ENCODE measurements at places on chromosomes 1 and 21.

DNA sequence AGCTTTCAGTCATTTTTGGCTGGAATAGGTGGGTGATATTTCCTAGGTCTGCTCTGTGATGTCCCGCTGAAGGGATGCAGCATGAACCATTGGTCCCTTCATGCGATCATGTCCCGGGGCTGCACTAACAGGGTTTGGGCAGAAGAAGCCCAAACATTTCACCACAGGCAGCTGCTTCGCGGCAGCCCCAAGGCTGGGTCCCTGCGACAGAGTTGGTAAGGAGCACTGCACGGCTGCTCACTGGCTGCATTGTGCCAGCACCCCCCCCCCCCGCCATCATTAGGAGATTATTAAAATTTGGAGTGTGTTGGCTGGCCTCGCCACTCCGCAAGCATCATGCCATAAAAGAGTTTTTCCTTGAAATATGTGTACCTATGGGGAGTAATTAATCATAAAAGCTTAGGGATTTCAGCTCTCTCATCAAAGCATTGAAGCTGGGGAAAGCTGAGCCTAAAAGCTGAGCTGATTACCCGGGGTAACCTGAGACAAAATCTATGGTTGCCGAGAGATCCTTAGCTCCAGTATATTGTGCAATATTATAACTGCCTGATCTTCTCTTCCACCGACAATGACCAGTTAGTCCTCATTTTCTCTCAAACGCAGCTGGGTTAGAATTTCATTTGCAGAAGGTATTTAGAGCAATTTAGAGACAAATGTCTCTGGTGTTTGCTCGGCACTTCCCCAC, 62.5 kb downstream of the PEX14 start:
- DNase-seq, result no peak

DNA sequence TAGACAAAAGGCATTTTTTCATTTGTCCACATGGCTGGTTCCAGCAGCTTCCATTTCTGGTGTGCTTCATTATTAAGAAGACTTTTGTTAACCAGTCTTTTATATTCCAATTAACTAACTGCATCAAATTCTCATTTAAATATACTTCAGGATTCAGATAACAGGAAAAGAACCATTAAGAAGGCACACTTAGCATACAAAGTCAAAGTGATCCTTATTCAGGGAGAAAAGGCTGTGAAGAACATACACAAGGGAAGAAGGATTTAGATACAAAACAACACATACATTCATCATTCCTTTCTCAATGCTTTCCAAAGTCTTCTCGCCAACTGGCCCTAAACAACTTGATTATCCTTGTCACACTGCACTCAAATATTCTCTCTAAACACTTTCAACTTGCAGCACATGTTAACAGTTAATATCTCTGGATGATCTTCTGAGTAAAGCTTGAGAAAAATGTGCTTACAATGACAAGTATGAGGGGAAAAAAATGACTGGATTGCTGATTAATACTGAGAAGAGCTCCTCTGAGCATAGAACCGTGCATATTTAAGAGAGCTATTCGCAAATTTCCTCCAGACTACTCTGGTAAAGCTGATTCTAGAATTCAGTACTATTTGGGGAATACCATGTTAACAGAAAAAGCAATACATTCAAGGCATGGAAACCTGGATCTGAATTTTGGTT, 225.2 kb upstream of the TNR start:
- DNase-seq, result no peak

DNA sequence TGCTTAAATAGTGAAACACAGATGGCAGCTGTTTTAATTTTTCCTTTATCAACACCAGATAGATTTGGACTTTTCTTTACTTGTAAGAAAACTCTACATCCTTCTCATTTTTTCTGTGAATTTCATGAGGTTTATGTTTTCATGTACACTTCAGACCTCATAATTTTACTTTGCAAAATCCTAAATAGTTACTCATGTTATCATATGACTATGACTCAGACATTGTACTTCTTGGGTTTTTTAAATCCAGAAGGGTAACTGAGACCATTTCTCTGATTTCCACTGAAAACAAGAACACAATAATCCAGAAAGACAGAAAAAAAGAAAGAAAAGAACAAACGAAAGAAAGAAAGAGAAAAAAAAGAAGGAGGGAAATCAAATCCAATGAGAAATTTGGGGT, 1021.6 kb downstream of the NCAM2 start:
- no peak for DNase-seq

GRCh38 chr1:2204415-2205190, 10.0 kb upstream of the FAAP20 start:
- no peak for DNase-seq

DNA sequence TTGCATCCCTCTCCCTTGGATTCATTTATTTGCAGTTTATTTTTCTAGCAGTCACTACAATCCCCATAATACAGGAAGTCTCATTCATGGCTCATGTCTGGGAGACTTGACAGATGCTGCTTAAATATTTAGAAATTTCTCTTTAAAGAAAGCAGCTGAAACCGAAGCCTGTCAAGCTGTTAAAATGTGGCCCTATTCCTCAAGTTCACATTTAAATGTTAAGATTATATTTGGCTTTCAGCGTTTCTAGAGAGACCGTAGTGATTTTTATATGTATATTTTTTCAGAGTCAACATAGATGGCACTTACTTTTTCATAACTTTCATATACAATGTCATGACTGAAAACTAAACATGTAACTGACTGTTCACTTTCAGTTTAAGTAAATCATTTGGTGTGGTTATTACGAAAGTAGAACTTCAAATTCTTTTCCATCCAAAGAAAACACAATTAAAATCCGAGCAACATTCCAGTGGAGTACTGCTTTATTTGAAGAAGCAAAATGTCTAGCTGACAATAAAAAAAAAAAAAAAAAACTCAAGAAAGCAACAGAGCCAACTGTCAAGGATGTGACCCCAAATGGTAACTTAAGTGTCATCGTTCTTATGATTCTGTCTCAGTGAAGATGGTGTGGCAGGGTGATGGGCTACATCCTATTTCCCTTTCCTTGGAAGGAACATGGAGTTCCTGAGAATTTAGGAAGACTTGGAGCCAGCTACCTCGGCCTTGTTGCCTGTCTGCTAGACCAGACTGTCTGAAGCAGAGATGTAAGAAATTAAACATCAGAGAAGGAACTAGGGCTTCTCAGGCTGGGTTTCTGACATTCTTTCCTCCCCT, 37.8 kb downstream of the MIS18A start:
- DNase-seq, result no peak

GRCh38 chr1:65255656-65256050, 53.7 kb upstream of the DNAJC6 start:
- no peak for DNase-seq

- DNase-seq, result no peak
Measured at GRCh38 chr1:87644579-87645190, 316.0 kb downstream of the LMO4 start.

Measured in activated CD8-positive, alpha-beta memory T cell treated with anti-CD3 and anti-CD28 coated beads for 4 hours (primary cell).